ENCODE measurements at places on chromosomes 12 and 14. TPM values are rescaled to one million over a fixed set of nuclear protein-coding genes. Genes with fewer than 3 reads are reported as not detected.

- H3K4me1 ChIP-seq: no peaks in the 10 kb centered on the region
- no peaks in the 10 kb centered on the region for H3K27me3 ChIP-seq
- peak overlapping the region; percentile 87 for H3K4me3 ChIP-seq
Observed at GRCh38 chr12:20368651-20369304, 441 bp downstream of the PDE3A start.

DNA sequence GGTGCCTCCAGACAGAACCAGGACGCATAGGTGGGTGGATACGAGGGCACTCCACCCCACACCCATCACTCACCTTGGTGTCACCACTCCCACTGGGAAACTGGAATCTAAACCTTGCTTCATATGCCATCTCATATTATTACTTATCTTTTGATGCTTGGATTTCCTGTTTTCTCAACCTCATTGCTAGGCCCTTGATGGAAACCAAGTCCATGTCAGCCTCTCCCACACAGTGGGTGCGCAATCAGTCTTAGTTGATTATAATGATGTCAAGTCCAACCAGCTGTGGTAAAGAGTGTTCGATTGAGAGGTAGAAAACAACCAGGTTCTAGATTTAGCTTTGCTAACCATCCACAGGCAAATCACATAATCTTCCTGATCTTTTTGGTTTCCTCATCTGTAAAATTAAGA, 584 bp upstream of the DDHD1 start:
- peak overlapping the region; percentile 86 for H3K4me3 ChIP-seq
- H3K4me1 ChIP-seq: peaks cover 9% of the 10 kb centered on the region
- H3K36me3 ChIP-seq: no peaks in the 10 kb centered on the region
- no peaks in the 10 kb centered on the region for H3K27me3 ChIP-seq

GRCh38 chr14:95561001-95561412, 26.2 kb downstream of the GLRX5 start:
- peak; percentile 80 for DNase-seq
- H3K27me3 ChIP-seq: no peaks in the 10 kb centered on the region
- H3K36me3 ChIP-seq: no peaks in the 10 kb centered on the region
- no peak overlapping the region for H3K4me3 ChIP-seq

GRCh38 chr12:28844718-28845117, 304.4 kb upstream of the FAR2 start:
- H3K27ac ChIP-seq: no peak overlapping the region
- no peak for DNase-seq
- H3K4me1 ChIP-seq: no peaks in the 10 kb centered on the region
- no peaks in the 10 kb centered on the region for H3K27me3 ChIP-seq
- H3K4me3 ChIP-seq: no peak overlapping the region
- no peaks in the 10 kb centered on the region for H3K36me3 ChIP-seq

DNA sequence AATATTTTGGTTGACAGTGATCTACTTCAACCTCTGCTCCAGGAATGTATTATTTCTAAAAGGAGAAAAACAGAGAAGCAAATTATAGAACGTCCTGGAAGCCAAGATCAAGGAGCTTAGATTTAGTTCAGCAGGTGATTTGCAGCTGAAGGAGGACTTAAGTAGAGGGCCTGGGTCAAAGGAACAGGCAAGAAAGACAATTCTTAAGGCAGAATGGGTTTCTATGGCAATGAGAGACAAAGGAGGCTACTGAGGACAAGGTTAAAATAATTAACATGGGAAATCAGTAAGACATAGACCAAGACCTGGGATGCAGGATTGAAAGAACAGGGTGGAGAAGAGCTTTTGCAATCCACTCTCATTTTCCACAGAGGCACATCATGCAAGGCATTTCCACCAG, 2.4 kb upstream of the SNW1 start:
- DNase-seq: no peak
- no peaks in the 10 kb centered on the region for H3K4me1 ChIP-seq
- H3K36me3 ChIP-seq: no peaks in the 10 kb centered on the region
- no peak overlapping the region for H3K4me3 ChIP-seq

DNA sequence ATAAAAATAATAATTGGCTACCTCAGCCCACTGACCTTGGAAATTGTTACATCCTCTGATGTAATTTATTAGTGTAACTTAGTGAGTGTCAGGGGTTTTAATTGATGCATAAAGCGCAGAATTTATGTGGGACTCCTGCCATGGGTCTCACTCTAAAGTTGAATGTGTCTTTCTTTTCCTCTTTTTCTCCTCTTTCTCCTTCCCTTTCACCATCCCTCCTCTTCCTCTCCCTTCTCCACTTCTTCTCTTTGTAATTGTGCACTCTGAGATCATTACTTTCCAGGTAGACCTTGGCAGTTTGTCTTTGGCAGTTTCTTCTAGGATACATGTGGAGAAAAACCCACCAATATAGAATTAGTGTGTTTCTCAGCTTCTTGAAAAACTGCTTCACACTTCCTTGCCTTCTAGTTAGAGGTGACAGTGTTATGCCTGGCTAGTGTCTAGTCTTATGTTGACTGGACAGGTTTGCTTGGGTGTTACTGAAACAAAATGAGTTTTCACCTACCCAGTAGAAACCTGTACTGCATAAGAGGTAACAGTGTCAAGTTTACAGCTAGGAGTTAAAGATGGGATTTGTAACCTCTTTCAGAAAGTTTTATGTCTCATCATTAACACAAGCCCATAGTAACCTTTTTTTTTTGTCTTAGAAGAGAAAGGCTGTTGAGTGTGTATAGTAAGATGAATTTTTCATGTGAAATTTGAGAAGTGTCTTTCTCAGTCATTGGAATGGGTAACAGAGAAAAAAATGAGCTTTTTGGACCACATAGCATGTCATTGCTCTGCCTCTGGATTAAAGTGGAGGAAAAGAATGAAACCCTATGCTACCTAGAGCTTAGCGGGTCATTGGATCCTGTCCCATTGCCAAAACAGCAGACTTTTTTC, 18.6 kb downstream of the PELI2 start:
- no peaks in the 10 kb centered on the region for H3K27me3 ChIP-seq
- H3K36me3 ChIP-seq: no peaks in the 10 kb centered on the region
- no peak for DNase-seq
- peaks cover 4% of the 10 kb centered on the region for H3K4me1 ChIP-seq

DNA sequence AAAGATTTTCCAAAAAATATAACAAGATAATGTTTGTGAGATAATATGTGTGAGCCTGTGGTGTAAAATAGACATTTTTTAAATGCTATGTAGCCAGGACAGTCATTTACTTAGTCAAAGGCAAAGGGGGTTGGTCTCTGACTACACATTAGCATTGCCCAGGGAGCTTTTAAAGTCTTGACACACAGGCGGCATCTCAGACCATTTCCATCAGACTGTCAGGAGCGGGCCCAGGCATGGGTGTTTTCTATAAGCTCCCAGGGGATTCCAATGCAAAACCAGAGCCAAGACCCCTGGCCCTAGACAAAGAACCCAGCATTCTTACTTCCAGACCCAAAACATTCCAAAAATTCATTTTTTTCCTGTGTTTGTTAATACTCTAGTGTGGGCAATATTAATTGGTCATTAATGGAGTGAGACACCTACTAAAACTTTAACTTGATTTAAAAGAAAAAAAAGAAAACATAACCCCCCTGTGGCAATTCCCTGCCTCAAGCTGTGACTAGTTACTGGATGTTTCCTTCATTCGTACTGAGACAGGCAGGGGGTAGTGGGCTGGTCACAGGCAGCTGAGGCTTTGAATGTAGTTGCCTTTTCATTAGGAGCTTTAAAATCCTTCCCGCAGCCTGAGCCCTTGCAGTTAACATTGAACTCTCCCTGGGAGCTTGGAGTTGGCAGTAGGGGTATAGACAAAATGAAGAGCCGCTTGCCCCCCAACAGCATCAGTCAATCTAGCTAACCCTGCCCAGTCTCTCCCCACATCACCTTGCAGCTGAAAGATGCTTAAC, 103.7 kb downstream of the CMKLR1 start:
- no peaks in the 10 kb centered on the region for H3K36me3 ChIP-seq
- no peak overlapping the region for H3K27ac ChIP-seq
- H3K4me3 ChIP-seq: no peak overlapping the region
- H3K27me3 ChIP-seq: 0 out of 2 replicates have a peak, but pooled peaks cover 10% of the 10 kb centered on the region
- no peak for DNase-seq
- H3K4me1 ChIP-seq: no peaks in the 10 kb centered on the region

DNA sequence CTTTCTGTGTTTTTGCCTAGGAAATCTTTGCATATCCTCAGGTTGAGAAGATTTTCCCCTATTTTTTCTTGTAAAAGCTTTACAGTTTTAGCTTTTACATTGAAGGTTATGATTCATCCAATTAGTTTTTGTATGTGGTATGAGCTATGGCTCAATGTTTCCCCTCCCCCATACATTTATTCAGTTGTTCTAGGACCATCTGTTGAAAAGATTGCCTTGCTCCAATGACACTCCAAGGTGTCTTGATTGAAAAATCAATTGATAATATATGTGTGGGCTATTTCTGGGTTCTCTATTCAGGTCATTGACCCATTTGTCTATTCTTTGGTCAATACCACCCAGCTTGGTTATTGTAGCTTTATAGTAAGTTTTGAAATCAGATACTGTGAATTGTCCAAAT, 42.6 kb downstream of the LRTM2 start:
- no peak for DNase-seq
- H3K27ac ChIP-seq: no peak overlapping the region
- H3K36me3 ChIP-seq: no peaks in the 10 kb centered on the region
- no peaks in the 10 kb centered on the region for H3K4me1 ChIP-seq

- H3K36me3 ChIP-seq: peaks cover 31% of the 10 kb centered on the region
- no peak for DNase-seq
- H3K27ac ChIP-seq: no peak overlapping the region
Observed at GRCh38 chr14:58332561-58332960, 34.2 kb downstream of the ARID4A start.

GRCh38 chr12:108802101-108802961, 55.1 kb downstream of the SSH1 start:
- peak overlapping the region; percentile 97 for H3K27ac ChIP-seq
- peak; percentile 76 for DNase-seq
- no peaks in the 10 kb centered on the region for H3K27me3 ChIP-seq
- H3K4me1 ChIP-seq: peaks cover 68% of the 10 kb centered on the region
- peak overlapping the region; percentile 40 for H3K4me3 ChIP-seq

- DNase-seq: no peak
- H3K4me1 ChIP-seq: peaks cover 20% of the 10 kb centered on the region
- no peak overlapping the region for H3K27ac ChIP-seq
- H3K4me3 ChIP-seq: no peak overlapping the region
- H3K27me3 ChIP-seq: no peaks in the 10 kb centered on the region
Observed at GRCh38 chr12:13028825-13029570, 15.2 kb upstream of the FAM234B start.

GRCh38 chr12:113473400-113473799, 1.7 kb upstream of the LHX5 start:
- H3K4me3 ChIP-seq: no peak overlapping the region
- H3K27me3 ChIP-seq: peaks cover 93% of the 10 kb centered on the region
- no peaks in the 10 kb centered on the region for H3K36me3 ChIP-seq
- H3K27ac ChIP-seq: no peak overlapping the region
- H3K4me1 ChIP-seq: no peaks in the 10 kb centered on the region
- DNase-seq: no peak

- no peak overlapping the region for H3K4me3 ChIP-seq
- no peaks in the 10 kb centered on the region for H3K36me3 ChIP-seq
- H3K27me3 ChIP-seq: 0 out of 2 replicates have a peak, but pooled peaks cover 4% of the 10 kb centered on the region
- H3K27ac ChIP-seq: no peak overlapping the region
- no peaks in the 10 kb centered on the region for H3K4me1 ChIP-seq
- DNase-seq: no peak
Observed at GRCh38 chr12:97312570-97313135, 150.0 kb upstream of the RMST start.

- H3K36me3 ChIP-seq: no peaks in the 10 kb centered on the region
- H3K27ac ChIP-seq: peak overlapping the region; percentile 69
- H3K4me3 ChIP-seq: no peak overlapping the region
- DNase-seq: peak; percentile 77
- H3K4me1 ChIP-seq: peaks cover 41% of the 10 kb centered on the region
Observed at GRCh38 chr14:90677484-90678050, 138.7 kb downstream of the TTC7B start.

DNA sequence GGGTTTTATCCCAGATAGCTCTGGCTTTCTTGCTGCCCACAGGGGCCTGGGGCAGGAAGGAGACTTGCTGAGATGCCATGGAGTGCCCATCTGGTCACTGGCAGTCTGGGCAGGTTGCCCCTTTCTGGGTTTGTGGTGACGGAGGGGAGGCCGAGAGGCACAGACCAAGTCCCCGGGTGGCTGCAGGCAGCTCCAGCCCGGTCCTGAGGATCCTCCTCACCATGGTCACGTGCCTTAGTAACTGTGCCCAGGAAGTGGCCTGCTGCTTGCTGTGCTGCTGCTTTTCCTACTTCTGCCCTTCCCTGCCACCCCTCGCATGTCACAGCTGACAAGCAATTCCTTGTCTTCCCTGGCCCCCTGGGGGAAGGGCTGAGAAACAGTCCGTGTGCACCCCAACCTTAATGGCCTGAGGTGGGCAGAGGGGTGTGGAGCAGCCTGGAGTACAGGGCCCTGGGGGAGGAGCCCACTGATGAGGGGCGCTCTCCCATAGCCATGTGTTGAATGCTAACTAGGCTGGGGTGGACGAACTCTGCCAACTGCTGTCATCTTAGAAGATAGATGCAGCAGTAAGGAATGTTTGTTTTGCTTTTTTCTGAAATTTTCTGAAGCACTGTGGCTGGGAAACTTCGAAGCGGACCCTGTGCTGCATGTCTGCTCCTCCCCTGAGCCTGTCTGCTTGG, 54.9 kb upstream of the SRSF5 start:
- no peak for DNase-seq
- no peaks in the 10 kb centered on the region for H3K27me3 ChIP-seq
- H3K27ac ChIP-seq: no peak overlapping the region
- H3K4me1 ChIP-seq: peaks cover 14% of the 10 kb centered on the region
- peaks cover 27% of the 10 kb centered on the region for H3K36me3 ChIP-seq

GRCh38 chr12:45170456-45171042, 45.3 kb upstream of the ANO6 start:
- H3K4me1 ChIP-seq: no peaks in the 10 kb centered on the region
- peak; percentile 82 for DNase-seq
- H3K4me3 ChIP-seq: no peak overlapping the region
- H3K27ac ChIP-seq: no peak overlapping the region
- no peaks in the 10 kb centered on the region for H3K36me3 ChIP-seq

GRCh38 chr12:110636516-110636915, 22.6 kb downstream of the TCTN1 start:
- DNase-seq: no peak
- H3K27ac ChIP-seq: no peak overlapping the region
- no peak overlapping the region for H3K4me3 ChIP-seq
- H3K36me3 ChIP-seq: peaks cover 7% of the 10 kb centered on the region
- no peaks in the 10 kb centered on the region for H3K27me3 ChIP-seq

TDRD9 gene
- not detected for total RNA-seq

REC8 gene
- 3.5 TPM for total RNA-seq

AQP6 gene
- not detected for total RNA-seq

KRT7 gene
- total RNA-seq: 5.7 TPM

KRT85 gene
- total RNA-seq: not detected

STXBP6 gene
- 13.9 TPM for total RNA-seq

RPAP3 gene
- 18.6 TPM for total RNA-seq

CACNA1C gene
- 11.5 TPM for total RNA-seq

PSME2 gene
- total RNA-seq: 41.4 TPM

OR10G3 gene
- total RNA-seq: not detected

Data from GM23248 (cell line).